ENCODE measurements at places on chromosomes 16 and 17.

DNA sequence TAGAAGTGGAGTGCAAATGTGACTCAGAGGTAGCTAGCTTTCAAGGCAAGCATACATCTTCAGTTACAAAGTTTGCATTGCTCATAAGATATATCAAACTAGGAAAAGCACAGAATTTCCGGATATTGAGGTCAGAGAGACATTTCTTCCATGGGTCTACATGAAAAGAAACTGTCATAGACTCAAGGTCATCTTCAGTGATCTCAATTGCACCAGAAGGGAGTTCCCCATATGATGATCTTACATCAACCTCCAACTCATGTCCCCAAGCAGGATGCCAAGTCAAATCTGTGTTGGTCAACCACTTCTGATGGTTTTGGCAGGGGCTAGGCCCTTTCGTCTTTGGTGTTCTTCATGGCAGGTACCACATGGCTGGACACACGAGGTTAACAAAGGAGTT lies 459.9 kb upstream of the MAF start:
- no peak for DNase-seq

- DNase-seq = no peak
These were observed 3.8 kb downstream of the WFDC1 start for GRCh38 chr16:84298376-84298899.

- no peak for DNase-seq
These were observed 23.5 kb upstream of the DNAJA2 start for GRCh38 chr16:46996952-46997458.

GRCh38 chr16:66515596-66516508 lies 34.1 kb downstream of the TK2 start:
- DNase-seq = no peak

GRCh38 chr17:43713494-43714162 lies 45.0 kb downstream of the SOST start:
- peak; percentile 38 for DNase-seq

DNA sequence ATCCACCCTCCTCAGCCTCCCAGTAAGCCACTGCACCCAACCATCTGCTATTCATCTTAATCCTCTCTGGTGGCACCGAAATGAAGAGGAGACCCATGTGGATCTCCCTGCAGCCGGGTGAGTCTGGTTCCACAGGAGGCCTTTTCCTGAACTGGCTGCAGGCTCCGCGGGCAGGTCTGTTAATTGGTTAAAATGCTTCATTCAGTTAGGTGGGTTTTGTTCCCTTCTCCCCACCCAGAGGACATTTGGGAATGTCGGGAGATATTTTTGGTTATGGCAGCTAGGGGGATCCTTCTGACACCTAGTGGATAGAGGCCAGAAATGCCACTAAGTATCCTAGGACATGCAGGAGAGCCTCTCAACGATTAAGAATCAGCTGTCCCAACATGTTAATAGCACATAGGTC lies 16.7 kb downstream of the C16orf54 start:
- no peak for DNase-seq

- no peak for DNase-seq
These were observed 16.7 kb upstream of the FOXJ1 start for GRCh38 chr17:76157759-76158158.

All from NCI-H526 (cell line).